ENCODE measurements at places on chromosomes 11 and 22. TPM values are rescaled to one million over a fixed set of nuclear protein-coding genes. Genes with fewer than 3 reads are reported as not detected.

Gene MS4A15
- not detected for total RNA-seq

DNA sequence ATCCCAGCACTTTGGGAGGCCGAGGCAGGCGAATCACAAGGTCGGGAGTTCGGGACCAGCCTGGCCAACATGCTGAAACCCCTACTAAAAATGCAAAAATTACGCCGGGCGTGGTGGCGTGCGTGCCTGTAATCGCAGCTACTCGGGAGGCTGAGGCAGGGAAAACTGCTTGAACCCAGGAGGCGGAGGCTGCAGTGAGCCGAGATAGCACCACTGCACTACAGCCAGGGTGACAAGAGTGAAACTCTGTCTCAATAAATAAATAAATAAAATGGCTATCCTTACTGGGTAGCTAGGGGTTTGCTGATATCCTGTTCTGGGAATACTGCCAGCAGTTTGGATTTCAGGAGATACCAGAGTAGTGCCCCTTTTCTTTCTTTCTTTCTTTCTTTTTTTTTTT, 2.4 kb upstream of the RBM14 start:
- no peak for DNase-seq

DNA sequence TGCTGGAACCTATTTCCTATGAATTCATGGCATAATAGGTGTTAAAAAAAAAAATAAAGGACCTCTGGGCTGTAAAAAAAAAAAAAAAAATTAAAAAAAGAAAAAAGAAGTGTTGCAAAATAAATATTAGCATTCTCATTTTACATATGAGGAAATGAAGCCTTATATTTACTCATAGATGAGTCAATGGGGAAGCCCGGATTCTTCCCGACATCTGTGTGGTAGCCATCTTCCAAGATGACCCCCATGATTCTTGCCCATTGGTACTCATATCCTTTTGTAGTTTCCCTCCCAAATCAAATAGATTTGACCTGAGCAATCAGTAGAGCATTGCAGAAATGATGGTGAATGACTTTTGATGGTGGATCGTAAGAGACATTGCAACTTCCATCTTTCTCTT, 3.0 kb upstream of the SWAP70 start:
- DNase-seq = no peak

DNA sequence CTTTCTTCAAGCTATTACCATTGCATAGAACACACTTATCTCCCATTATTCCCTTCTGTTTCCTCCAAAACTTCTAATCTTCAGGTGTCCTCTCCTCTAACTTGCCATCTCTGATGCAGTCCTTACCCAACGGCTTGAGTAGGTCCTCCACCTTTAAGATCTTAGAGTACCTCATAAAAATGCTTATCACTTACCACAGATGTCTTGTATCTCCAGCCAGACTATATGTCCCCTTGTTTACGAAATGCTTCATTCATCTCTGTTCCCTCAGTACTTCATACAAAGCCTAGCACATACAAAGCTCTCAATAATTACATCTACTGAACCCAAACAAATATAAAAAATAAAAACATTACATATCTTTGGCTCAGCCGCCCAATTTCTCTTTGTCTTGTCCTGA, 49.2 kb downstream of the PAK1 start:
- DNase-seq = no peak

- DNase-seq = no peak
These were observed 13.3 kb downstream of the FAM118A start for GRCh38 chr22:45322873-45323525.

Data from lower leg skin (tissue), 4 donors.